Cortex of kidney (tissue), 1 donor: ENCODE measurements at places on chromosomes 7 and 10.

DNA sequence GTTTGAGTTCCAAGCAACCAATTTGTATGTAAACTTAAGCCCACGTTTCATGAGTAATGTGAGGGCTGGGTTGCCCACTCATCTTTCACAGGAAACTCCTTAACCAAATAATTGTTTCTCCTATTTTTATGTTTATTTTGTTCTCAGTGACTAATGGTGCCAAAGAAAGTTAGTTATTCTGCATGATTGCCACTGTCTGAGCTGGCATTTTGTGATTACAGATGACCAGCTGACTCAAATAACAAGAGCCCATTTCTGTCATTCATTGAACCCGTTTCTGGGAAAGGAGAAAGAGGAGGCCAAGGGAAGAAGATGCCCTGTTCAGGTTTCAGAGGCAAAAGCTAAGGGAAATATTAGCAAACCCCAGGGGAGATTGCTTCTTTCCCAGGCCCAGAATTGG, 186.9 kb upstream of the MYO3A start:
- DNase-seq, result no peak

- DNase-seq, result no peak
Observed at GRCh38 chr10:15236340-15236739, 67.8 kb upstream of the NMT2 start.

- no peak for DNase-seq
Observed at GRCh38 chr10:45411607-45411940, 37.6 kb downstream of the ALOX5 start.

- no peak for DNase-seq
Observed at GRCh38 chr10:16566202-16566805, 44.6 kb upstream of the C1QL3 start.

- DNase-seq, result no peak
Observed at GRCh38 chr10:100759331-100759730, 13.9 kb downstream of the PAX2 start.

GRCh38 chr7:45086331-45087065, 2.3 kb downstream of the NACAD start:
- DNase-seq, result no peak

DNA sequence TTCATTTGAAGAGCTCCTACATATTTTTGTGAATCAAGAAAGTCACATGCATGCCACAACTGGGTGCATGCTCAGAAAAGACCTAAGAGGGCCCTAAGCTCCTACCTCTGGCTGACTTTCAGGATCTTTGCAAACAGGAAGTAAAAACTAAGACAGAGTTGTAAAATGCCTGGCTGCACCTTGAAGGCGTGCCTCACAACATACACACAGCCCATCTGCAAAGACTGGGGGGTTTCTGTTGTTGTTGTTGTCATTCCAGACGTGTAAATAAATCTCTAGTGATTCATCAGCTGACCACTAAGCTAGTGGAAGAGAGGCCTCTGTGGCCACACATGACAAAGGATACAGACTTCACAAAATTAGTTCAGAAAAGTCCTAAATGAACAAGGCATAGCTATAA, 31.8 kb downstream of the SMURF1 start:
- DNase-seq, result no peak

GRCh38 chr7:28815369-28815927, 142.7 kb downstream of the TRIL start:
- no peak for DNase-seq

DNA sequence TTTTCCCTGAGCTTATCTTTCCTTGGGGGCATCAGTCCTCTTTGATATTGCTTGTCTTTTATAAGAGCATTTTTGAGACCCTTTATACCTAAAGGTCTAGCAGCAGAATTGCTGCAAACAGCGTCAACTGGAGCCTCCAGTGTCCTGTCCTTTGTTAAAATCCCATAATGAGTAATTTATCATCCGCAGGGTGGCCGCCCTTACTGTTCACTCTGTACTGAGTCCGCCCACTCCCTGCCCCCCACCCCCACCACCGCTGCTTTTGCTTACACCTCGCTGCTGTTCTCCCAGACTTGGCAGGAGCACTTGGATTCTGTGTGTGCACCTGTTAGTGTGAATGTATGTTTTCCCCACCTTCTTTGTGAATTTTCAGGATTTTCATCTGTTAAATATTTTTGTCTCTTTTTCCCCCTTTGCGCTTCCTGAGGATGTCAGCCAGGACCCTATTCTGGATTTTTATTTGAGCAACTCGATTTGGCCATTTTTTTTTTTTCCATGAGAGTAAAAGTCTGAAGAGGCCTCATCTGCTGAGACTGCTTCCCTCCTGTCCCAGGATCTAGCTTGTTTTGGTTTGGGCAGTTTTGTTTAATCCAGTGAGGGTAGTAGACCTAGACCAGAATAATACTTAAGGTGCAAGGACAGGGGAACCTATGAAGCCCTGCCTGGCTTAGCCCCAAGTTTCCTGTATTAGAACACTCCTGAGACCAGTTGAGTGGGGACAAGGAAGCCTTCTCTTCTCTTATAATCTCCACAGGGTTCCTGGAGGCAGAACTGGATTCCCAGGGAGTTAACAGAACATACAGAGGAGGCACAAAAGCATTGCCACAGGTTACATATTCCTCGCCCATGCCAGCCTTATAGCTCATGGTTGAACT, 8.2 kb downstream of the AGFG2 start:
- no peak for DNase-seq
